ENCODE measurements at places on chromosomes 7 and 10. TPM values are rescaled to one million over a fixed set of nuclear protein-coding genes. Genes with fewer than 3 reads are reported as not detected.

GRCh38 chr7:20745702-20746101 lies 41.0 kb downstream of the SP8 start:
- no peaks in the 10 kb centered on the region for H3K27me3 ChIP-seq
- no peak overlapping the region for H3K27ac ChIP-seq
- DNase-seq, result no peak
- H3K4me1 ChIP-seq, result no peaks in the 10 kb centered on the region
- H3K4me3 ChIP-seq, result no peak overlapping the region
- H3K36me3 ChIP-seq, result no peaks in the 10 kb centered on the region

The CALHM2 gene
- total RNA-seq, result 8.9 TPM

GRCh38 chr7:46319841-46320240 lies 398.8 kb upstream of the IGFBP3 start:
- H3K4me1 ChIP-seq, result no peaks in the 10 kb centered on the region
- no peaks in the 10 kb centered on the region for H3K36me3 ChIP-seq
- DNase-seq, result no peak
- H3K27ac ChIP-seq, result no peak overlapping the region
- H3K27me3 ChIP-seq, result no peaks in the 10 kb centered on the region

The HERC4 gene
- 12.8 TPM for total RNA-seq

DNA sequence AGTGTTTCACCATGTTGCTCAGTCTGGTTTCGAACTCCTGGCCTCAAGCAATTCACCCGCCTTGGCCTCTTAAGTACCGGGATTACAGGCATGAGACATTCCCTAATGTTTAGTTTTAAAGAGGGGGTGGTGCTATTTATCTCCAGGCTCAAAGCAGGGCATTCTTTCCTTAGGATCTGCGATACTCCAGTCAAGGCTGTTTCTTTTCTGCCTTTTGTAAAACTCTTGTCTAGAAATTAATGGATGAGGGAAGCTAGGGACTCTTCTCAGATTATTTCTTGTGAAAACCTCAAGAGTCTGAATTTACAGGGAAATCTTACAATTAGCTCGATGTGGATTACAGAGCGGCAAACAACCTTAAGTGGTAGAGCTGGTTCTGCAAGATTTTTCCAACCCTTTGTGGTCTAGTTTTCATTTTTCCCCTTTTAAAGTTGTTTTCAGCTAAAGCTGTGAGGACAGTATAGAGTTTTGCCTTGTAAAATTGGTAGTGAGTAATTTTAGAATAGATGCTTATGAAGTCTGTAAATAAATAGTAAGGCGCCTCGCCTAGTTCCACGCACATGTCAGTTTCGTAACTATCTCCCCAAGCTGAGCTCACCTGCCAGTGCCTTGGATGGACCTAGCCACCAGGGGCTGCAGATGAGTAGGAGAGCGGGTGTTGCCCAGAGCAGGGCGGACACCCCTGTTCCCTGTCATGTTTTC lies 53.1 kb downstream of the CUX1 start:
- H3K27me3 ChIP-seq, result no peaks in the 10 kb centered on the region
- H3K27ac ChIP-seq, result peak overlapping the region; percentile 92
- peak; percentile 57 for DNase-seq
- peaks cover 78% of the 10 kb centered on the region for H3K4me1 ChIP-seq
- no peaks in the 10 kb centered on the region for H3K36me3 ChIP-seq
- H3K4me3 ChIP-seq, result no peak overlapping the region

The BPGM gene
- 11.3 TPM for total RNA-seq

Data from gastrocnemius medialis (tissue), 4 donors.